ENCODE measurements at places on chromosomes 1 and 21.

- DNase-seq = no peak
Observed at GRCh38 chr1:164673584-164674214, 114.7 kb downstream of the PBX1 start.

DNA sequence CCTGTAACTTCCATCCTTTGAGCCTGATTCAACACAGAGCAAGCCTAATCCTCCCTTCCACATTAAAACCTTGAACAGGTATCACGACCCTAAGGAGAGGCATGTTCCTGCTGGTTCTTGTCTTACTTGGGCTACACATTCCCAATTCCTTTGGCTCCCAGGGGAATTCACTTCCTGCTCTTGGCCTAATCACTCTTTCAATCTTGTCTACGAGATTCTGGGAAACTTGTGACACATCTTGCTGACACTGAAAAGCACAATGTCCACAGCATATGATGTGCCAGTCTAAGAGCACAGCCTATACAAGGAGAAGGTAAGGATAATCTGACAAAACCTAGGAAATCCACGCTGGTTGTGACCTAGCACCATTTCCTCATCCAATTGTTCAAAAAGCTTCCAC lies 163.9 kb downstream of the GABPA start:
- DNase-seq = no peak

DNA sequence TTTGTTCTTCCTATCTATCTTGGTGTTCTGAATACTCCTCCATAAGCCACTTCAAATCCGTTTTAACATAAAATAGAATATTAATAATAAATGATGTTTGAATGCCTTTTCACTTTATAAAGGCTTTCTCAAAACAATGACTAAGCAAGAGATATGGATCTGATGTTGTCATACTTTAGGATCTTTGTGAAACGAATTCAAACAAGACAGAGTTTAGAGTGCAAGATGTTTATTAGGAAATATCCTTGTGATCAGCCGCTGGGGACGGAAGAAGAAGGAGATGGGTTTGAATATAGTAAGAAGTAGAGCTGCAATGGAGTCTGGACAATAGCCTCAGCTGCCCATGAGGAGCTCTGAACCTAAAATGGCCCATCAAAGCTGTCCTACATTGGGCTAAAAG lies 351.8 kb downstream of the NEGR1 start:
- no peak for DNase-seq

- DNase-seq = no peak
Observed at GRCh38 chr21:41373763-41374162, 11.9 kb downstream of the MX2 start.

- no peak for DNase-seq
Observed at GRCh38 chr1:229585338-229585737, 26.8 kb upstream of the ABCB10 start.

DNA sequence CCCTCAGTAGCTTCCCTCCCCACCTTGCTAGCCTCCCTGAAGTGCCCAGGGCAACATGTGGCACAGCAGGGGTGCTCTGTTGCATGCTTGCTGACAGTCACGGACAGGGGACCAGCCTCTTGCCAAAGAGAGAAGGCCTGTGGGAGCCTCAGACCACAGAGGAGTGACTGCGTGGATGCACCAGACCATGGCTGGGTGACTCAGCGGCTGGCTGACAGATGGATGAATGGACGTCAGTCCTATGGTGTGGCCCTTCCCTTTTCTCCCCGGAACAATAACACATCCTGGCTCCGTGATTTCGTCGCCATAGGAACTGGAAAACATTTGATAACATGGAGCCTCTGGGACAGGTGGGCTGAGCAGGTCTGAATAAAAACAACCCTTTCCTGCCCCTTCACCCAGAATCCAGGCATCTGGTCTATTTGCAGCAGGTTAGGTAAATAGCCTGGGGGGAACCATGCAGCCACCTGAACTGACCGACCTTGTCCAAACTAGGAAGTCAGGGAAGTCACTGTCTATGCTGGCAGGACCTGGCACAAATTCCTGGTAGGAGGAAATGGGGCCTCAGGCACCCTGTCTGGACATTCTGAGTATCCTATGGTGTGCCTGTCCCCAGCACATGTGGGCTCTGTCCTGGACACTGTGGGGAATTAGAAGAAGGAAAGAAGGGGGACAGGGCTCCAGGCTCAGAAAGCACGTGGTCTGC lies 53.3 kb downstream of the NENF start:
- no peak for DNase-seq

GRCh38 chr1:199817266-199817665 lies 210.2 kb upstream of the NR5A2 start:
- no peak for DNase-seq

GRCh38 chr1:150256554-150257341 lies 826 bp upstream of the CA14 start:
- no peak for DNase-seq

DNA sequence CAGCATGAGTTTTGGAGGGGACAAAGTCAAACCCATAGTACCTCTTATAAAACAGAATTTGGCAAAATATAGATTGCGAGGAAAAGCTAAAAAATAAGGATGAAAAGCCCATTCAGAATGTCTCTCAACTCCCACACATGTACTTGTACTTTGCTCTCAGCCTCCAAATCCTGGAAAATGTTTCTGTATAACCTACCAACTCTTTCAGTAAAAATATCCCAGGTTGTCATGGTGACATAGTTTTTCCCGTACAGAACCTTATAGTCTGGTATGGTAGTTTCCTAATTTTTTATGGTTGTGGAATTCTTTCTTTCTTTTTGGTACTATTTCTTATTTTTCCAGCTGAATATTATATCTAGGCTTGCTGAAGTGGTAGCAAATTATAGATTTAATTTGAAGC lies 15.5 kb upstream of the RPS6KC1 start:
- DNase-seq = no peak

DNA sequence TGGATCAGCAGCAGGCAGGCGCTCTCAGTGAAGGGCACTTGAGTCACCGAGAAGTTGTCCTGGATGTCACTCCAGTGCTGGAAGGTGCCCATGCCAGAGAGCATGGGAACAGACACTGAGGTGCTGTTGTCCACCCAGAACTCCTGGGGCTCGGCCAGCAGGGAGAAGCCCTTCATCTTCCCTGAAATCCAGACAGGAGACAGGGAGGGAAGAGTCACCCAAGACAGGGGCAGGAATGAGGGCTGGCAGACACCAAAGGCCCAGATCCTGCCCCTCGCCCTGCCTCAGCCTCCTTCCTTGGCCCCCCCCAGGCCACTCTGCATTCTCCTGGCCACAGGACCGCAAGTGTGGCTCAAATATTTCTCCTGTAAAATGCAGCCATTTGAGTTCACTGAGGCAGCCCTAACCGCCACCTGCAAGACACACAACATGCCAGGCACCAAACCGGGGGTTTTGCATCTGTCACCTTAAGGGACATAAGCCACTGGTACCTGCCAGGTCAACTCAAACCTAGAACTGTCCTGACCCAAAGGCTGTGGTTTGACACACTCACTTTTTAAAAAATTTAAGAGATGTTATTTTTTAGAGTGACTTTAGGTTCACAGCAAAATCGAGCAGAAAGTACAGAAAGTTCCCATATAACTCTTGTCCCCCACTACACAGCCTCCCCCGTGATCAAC lies 7.8 kb downstream of the AGT start:
- DNase-seq = no peak
